ENCODE measurements at places on chromosomes 1 and 21. TPM values are rescaled to one million over a fixed set of nuclear protein-coding genes. Genes with fewer than 3 reads are reported as not detected.
A peak's percentile ranks its signal among the peaks of the same experiment; 100 is the strongest.

DNA sequence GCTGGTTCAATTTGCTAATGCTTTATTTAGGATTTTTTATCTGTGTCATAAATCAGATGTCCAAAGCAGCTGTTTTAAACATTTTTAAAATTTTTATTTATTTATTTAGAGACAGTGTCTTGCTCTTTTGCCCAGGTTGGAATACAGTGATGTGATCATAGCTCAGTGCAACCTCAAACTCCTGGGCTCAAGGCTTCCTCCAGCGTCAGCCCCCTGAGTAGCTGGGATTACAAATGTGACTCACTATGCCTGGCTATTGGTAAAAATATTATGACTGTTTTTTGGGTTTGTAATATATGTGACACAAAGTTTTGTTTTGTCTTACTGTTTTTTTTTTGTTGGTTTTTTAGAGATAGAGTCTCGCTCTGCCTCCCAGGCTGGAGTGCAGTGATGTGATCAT, 11.8 kb downstream of the ZBED6 start:
- DNase-seq: no peak

- no peak for DNase-seq
Observed at GRCh38 chr1:25771221-25772114, 28.5 kb upstream of the SELENON start.

DNA sequence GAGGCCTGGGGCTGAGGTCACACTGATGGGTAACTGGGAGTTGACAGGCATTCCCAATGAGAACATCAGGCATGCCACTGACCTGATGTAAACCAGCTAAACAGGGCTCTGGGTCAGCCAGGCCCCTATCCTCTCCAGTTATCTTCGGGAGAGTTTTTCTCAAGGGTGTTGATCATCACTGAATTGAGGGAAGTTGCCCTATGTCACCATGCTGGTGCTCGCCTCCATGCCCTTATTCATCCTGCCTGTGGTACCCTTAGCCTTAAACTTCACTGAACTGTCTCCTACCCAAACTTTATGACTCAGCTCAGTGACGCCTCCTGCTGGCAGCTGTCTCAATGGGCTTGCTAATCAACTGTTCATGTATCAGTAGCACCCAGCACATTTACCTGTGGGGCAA, 80.7 kb upstream of the TNR start:
- no peak for DNase-seq

- DNase-seq: peak; percentile 85
Observed at GRCh38 chr1:219771080-219771479, 157.3 kb downstream of the SLC30A10 start.

- DNase-seq: peak; percentile 98
Observed at GRCh38 chr1:207034998-207035397, 2.4 kb upstream of the C1orf116 start.

DNA sequence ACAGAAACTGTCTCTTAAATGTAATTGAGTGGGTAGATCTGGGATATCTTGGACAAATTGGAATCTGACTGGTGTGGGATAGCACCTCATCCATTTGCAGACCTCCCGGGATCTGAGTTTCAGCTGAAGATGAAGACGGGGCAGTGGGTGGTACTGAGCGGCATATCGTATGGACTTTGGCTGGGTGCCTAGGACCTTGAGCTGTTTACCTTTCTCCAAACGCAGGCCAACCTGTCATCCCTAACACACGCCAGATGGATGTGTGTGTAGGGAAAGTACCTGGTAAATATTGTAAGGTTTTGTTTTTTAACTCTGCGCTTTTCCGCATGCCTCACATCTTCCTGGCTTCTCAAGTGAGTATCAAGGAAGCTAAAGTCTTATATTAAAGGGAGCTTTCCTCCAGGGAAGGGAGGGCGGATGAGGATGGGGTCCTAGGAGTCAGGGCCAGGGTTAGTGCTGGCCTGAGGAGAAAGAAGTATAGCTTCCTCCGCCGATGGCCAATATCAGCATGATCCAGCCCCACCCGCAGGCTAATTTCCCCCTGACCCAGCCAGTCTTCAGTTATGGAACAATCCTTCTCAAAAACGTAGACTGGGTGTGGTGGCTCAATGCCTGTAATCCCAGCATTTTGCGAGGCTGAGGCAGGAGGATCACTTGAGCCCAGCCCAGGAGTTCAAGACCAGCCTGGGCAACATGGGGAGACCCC, 26.2 kb downstream of the ATP8B2 start:
- DNase-seq: no peak

DNA sequence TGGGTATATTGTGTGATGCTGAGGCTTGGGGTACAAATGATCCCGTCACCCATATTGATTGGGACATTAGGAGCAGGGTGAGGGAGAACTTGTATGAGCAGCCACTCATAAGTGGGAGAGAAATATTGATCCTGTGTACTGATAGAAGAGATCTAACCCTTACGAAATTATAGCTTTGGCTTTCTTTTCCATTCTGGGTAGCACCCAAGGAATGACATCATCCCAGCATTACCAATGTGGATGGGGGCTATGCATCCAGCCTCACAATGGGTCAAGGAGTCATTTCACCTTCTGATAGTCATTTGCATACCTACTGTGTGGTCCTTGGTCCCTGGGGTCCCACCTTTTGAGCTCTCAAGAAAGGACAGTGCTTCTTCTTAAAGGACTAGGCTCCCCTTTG, 1.9 kb upstream of the NAV1 start:
- no peak for DNase-seq

ABCA4 gene
- not detected for polyA plus RNA-seq

GJA9 gene
- 0.26 TPM for polyA plus RNA-seq

RWDD3 gene
- 10.3 TPM for polyA plus RNA-seq

RABIF gene
- polyA plus RNA-seq: 11.1 TPM

Measured in foreskin keratinocyte (primary cell).